Left renal pelvis (tissue), 4 donors: ENCODE measurements at places on chromosomes 2 and 18. TPM values are rescaled to one million over a fixed set of nuclear protein-coding genes. Genes with fewer than 3 reads are reported as not detected.

GRCh38 chr2:55511508-55512124 lies 7.9 kb upstream of the CFAP36 start:
- no peak for DNase-seq

The DQX1 gene
- 0.35 TPM for polyA plus RNA-seq

DNA sequence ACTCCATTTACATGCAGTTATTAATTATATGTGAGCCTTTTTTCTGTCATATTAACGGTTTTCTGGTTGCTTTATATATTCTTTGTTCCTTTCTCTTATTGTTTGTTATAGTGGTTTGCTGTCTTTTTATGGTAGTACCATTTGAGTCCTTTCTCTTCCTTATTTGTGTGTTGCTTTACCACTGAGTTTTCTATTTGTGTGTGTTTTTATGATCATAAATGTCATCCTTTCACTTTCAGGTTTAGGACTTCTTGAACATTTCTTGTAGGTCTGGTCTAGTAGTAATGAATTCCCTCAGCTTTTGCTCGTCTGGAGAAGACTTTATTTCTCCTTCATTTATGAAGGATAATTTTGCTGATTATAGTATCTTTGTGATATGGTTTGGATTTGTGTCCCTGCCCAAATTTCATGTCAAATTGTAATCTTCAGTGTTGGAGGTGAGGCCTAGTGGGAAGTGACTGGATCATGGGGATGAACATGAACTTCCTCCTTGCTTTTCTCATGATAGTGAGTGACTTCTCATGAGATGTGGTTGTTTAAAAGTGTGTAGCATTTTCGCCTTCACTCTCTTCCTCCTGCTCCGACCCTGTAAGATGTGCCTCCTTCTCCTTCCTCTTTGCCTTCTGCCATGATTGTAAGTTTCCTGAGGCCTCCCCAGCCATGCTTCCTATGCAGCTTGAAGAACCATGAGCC lies 11.5 kb downstream of the GCC2 start:
- no peak for DNase-seq

The LCT gene
- polyA plus RNA-seq, result not detected
